ENCODE measurements at places on chromosomes 7 and 10. TPM values are rescaled to one million over a fixed set of nuclear protein-coding genes. Genes with fewer than 3 reads are reported as not detected.

DNA sequence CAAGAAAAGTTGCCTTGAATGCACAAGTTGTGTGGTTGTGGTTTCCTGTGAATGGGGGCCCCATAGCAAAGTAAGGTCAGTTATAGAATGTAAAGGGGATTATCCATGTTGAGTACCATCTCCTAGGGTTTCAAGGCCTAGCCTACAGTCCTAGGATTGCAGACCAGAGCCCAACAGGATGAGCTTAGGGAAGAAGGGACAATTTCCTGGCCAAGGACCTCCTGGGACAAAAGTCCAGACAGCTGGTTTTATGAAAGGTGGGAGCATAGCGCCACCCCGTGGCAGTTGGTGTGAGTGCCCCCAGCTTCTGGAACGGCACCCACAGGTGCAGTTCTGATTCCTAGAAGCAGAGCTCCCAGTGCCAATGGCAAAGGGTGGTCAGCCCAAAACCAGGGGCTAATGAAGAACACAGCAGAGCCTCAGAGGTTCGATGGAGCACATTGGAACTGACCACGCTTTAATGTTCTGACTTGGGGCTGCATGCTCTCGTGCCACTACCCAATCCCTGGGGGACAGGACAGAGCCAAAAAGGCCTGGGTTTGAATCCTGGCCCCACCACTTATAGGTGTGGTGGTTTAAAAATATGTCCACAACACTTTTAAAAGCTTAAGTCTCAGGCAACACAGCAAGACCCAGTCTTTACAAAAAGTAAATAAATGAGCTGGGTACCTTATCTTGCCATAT, 25.8 kb upstream of the TMEM120A start:
- H3K27ac ChIP-seq = no peak overlapping the region
- H3K27me3 ChIP-seq = no peaks in the 10 kb centered on the region
- DNase-seq = peak; percentile 81
- H3K4me3 ChIP-seq = no peak overlapping the region

GRCh38 chr10:98344589-98345038, 70.4 kb downstream of the PYROXD2 start:
- H3K27ac ChIP-seq = no peak overlapping the region
- no peaks in the 10 kb centered on the region for H3K36me3 ChIP-seq
- H3K4me3 ChIP-seq = no peak overlapping the region
- no peaks in the 10 kb centered on the region for H3K4me1 ChIP-seq

DNA sequence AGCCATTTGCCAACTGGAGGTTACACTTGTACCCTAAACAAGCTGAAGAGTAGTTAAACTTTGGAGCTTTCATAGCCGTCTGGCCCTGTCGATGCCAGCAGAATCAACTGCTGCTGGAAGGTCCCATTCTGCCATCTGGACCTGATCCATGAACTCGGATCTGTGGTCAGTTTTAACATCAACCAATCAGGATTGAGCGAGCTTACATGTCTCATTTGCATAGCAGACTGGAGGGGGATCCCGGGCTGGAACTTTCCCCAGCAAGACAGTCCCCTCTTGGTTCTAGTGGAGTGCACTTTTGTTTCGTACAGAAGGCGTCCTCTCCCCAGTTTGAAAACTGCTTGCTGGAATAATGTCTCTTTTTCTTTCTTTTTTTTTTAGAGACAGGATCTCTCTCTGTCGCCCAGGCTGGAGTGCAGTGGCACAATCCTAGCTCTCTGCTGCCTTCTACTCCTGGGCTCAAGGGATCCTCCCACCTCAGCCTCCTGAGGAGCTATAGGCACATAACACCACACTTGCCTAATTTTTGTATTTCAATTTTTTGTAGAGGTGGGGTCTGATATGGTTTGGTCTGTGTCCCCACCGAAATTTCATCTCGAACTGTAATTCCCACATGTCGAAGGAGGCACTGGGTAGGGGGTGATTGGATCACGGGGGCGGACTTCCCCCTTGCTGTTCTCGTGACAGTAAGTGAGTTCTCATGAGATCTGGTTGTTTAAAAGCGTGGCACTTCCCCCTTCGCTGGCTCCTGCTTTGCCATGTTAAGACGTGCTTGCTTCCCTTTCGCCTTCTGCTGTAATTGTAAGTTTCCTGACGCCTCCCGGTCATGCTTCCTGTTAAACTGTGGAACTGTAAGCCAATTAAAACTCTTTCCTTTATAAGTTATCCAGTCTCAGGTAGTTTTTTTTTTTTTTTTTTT, 42.8 kb upstream of the SEPHS1 start:
- no peaks in the 10 kb centered on the region for H3K27me3 ChIP-seq
- no peaks in the 10 kb centered on the region for H3K36me3 ChIP-seq
- H3K4me3 ChIP-seq = peak overlapping the region; percentile 31
- peak overlapping the region; percentile 74 for H3K27ac ChIP-seq

- no peaks in the 10 kb centered on the region for H3K27me3 ChIP-seq
- no peak overlapping the region for H3K4me3 ChIP-seq
- no peak for DNase-seq
- H3K36me3 ChIP-seq = no peaks in the 10 kb centered on the region
- H3K27ac ChIP-seq = peak overlapping the region; percentile 65
These were observed 3.2 kb downstream of the TNS3 start for GRCh38 chr7:47578579-47579270.

GRCh38 chr7:646487-646886, 80.0 kb upstream of the DNAAF5 start:
- no peaks in the 10 kb centered on the region for H3K36me3 ChIP-seq
- H3K27me3 ChIP-seq = no peaks in the 10 kb centered on the region
- DNase-seq = no peak
- peaks cover 6% of the 10 kb centered on the region for H3K4me1 ChIP-seq

DNA sequence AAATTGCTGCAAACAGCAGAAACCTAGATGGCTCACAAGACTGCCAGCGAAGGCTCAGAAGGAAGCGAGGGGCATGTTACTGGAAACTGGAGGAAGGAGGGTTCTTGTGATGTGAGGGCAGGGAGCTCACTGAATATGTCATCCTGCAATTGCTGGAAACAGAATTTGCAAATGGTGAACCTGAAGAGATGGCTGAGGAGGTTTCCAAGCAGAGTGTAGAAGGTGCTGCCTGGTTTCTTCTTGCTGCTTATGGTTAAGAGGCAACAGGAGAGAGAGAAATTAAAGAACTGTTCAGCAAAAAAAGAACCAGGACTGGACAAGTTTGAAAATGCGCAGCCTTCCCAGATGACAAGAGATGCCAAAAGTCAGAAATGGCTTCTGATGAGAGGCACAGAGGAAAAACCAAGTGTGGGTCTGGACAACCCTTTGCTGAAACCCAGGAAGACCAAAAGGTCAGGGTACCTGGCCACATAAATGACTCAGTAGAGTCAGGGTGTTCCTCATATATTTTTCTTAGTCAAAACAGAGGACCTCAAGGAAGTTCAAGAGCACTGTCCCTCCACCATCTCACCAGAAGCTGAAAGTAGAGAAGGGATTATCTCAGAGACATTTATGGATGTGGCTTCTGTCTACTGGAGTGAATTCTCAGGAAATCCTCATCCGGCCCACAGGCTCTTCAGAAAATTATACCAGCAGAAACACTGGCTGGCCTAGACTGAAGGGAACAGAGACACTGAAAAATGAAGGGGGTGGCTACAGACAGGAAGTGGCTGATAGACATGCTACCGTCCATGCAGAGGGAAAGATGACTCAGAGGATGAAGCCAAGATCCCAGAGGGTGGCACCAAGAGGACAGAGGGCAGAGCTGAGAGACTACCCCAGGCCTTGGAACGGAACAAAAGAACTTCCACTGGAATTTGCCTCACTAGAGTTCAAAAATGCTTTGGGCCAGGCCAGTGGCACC, 10.1 kb downstream of the PAPOLB start:
- no peak for DNase-seq
- H3K27ac ChIP-seq = no peak overlapping the region
- no peaks in the 10 kb centered on the region for H3K4me1 ChIP-seq
- no peaks in the 10 kb centered on the region for H3K36me3 ChIP-seq
- H3K27me3 ChIP-seq = no peaks in the 10 kb centered on the region

DNA sequence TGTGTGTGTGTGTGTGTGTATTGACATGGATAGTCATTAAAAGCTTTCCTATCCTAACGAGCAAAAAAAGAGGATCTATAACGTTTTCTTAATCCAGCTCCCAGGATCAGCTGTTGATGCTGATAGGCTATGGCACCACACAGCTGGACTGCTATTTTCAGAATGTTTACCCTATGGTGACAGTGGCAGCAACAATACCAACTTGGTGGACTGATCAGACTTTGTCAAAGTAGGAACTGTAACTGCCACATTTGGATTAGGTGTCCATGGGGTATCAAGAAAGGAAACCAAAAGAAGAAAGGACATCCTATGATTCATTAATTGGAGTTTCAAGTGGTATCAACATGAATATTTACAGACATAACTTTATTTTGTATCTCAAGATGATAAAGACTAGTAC, 2.7 kb upstream of the CLEC5A start:
- no peaks in the 10 kb centered on the region for H3K4me1 ChIP-seq

DNA sequence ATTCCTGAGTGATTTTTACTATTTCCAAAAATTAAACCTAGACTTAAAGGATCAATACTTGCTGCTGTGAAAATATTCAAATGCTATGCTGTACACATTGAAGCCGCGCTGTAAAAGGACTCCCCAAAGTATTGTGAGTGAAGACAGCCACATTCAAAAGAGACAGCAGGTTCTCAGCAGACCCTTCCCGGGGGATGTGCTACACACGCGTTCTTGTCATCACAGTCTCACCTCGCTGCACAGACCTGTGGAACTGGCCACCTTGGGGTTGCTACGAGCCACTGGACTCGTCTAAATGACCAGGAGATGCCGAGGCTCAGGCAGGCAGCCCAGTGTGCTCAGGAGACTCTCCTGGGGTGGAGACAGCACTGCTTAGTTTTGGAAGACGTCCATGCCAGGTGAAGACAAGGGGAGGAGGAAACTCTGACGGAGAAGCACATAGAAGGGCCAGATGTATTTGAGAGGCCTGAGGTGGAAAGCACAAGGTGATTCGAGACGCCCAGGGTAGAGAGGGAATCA, 367.7 kb upstream of the SHH start:
- peak; percentile 32 for DNase-seq
- H3K4me3 ChIP-seq = no peak overlapping the region

DNA sequence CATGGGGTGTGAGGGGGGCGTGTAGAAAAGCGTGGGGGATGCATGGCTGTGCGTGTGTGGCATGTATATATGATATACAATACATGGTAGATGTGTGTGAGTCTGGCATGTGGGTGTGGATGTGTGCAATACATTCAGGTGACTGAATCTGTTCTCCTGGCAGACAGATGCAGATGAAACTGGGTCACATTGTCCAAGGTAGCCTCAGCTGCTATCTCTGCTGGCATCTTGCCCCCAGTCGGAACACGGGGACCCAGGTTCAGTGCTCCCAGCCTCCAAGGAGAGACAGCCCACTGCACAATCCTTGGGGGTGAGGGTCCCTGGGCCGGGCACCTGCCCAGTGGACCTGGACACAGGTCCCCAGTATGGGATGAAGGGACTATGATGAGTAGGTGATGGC, 12.4 kb upstream of the SRRM3 start:
- H3K4me3 ChIP-seq = no peak overlapping the region
- no peak overlapping the region for H3K27ac ChIP-seq
- no peaks in the 10 kb centered on the region for H3K36me3 ChIP-seq
- H3K4me1 ChIP-seq = no peaks in the 10 kb centered on the region
- no peak for DNase-seq

DNA sequence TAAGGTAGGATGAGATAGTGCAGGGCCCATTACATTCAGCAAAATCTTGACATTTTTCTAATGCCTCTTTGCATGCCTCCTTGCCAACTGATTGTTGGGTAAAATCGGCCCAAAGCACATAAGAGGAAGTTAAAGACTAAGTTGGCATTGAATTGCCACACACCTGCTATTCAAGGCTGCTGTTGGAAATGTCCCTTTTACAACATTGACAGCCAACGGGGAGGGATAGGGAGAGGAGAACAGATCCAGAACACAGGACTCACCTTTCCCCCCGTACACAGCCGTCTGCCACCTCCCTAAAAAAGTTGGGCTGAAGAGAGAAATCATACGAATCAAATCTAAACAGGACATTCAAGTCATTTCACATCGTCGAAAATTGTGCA, 695 bp downstream of the FAM237B start:
- no peaks in the 10 kb centered on the region for H3K36me3 ChIP-seq
- peaks cover 70% of the 10 kb centered on the region for H3K27me3 ChIP-seq
- H3K27ac ChIP-seq = no peak overlapping the region
- H3K4me1 ChIP-seq = no peaks in the 10 kb centered on the region
- DNase-seq = no peak

DNA sequence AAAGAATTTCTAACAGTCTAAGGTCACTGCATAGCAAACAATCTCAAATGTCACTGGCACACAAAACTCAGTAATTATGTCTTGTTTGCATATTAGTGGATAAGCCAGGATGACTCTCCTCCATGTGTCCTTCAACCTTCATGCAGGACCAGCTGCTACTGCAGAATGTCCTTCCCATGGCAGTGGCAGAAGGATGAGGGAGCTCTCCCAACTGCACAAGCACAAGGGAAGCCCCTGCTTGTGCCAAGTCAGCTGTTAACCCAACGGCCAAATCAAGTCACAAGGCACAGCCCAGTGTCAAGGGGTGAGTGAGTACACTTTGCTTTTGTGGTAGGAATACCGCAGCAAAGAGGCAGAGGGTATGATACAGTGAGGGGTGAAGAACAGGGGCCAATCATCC, 59.3 kb upstream of the VWC2 start:
- no peaks in the 10 kb centered on the region for H3K27me3 ChIP-seq
- H3K4me1 ChIP-seq = no peaks in the 10 kb centered on the region

GRCh38 chr10:44293306-44293778, 91.6 kb downstream of the CXCL12 start:
- no peak for DNase-seq
- peak overlapping the region; percentile 86 for H3K27ac ChIP-seq
- H3K36me3 ChIP-seq = no peaks in the 10 kb centered on the region
- H3K27me3 ChIP-seq = no peaks in the 10 kb centered on the region
- H3K4me1 ChIP-seq = peaks cover 19% of the 10 kb centered on the region

DNA sequence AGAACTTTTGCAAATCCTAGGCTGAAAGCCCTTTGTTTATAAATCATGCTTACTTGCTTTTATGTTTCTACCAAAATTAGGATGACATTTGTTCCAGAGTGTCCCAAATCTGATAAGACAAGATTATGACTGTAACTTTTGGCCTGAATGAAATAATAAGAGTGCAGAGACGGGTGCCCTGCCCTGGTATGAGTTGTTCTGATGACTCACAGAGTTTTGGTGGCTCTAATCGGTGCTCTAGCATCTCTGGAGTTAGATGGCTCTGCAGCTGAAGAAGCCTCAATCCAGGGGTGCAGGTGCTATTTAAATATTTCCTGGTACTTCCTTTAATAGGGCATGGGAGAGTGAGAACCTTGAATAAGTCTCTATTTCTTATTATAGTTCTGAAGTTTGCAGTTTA, 102.2 kb upstream of the ELMO1 start:
- H3K27ac ChIP-seq = no peak overlapping the region
- no peaks in the 10 kb centered on the region for H3K4me1 ChIP-seq
- no peaks in the 10 kb centered on the region for H3K36me3 ChIP-seq

AFAP1L2 gene
- total RNA-seq = 7.5 TPM

NUTM2E gene
- 0.56 TPM for total RNA-seq

SPDYE2B gene
- total RNA-seq = not detected

SYT15B gene
- total RNA-seq = 0.88 TPM

CPXM2 gene
- 4.2 TPM for total RNA-seq

MSMB gene
- not detected for total RNA-seq

WEE2 gene
- not detected for total RNA-seq

MDFIC gene
- total RNA-seq = 43.8 TPM

FANK1 gene
- total RNA-seq = not detected

HECTD2 gene
- total RNA-seq = 5.7 TPM

All from heart left ventricle (tissue), 16 donors.